Smooth muscle cell of the brain vasculature (primary cell): ENCODE measurements at places on chromosomes 6 and 20.
A peak's percentile ranks its signal among the peaks of the same experiment; 100 is the strongest.

DNA sequence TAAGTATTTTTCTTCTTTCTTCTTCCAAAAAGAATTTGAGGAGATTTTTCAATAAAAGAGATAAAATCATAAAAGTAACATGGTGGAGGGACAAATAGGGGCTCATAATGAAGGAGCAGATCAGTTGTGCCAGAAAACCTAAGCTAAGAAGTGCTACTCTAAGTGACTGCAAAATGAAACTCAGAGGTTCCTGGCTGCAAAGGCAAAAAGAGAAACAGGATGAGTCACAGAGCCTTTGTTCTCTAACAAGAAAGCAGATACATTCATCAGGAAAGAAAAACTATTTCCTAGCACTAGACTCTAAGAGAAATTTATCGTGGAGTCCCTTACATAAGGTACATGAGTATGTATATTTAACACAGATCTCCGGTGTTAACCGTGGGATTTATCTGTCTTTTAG, 49.8 kb downstream of the TSHZ2 start:
- no peak for DNase-seq

- DNase-seq, result peak; percentile 55
Observed at GRCh38 chr20:47686545-47686944, 98.7 kb downstream of the SULF2 start.

DNA sequence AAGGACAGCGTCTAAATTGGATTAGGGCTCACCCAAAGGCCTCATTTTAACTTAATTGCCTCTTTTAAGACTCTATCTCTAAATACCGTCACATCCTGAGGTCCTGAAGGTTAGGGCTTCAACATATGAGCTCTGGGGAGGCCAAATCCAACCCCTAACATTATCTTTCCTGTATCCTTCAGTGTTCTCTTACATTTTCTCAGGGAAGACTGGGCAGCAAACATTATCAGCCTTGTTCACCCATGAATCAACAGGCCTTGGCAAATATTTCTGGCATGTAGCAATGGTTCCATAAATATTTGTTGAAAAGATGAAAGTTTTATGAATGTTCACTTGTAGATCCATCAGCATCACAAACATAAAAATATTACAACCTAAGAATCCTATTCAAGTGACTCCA, 24.6 kb upstream of the FOXF2 start:
- no peak for DNase-seq

DNA sequence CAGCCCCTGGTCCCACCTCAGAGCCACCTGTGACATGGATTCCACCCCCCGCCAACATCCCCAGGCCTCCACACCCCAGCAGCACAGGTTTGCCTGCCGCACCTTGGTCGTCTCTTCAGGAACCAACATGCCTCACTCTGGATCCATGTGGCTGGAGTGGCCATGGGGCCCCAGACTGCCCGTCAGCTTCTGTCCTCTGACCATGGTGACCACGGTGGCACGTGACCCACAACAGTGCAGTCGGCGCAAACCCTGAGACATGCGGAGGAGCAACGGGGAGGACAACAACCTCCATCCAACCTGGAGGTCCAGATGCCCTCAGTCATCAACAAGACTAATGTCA, 85.6 kb downstream of the ANKRD60 start:
- no peak for DNase-seq

DNA sequence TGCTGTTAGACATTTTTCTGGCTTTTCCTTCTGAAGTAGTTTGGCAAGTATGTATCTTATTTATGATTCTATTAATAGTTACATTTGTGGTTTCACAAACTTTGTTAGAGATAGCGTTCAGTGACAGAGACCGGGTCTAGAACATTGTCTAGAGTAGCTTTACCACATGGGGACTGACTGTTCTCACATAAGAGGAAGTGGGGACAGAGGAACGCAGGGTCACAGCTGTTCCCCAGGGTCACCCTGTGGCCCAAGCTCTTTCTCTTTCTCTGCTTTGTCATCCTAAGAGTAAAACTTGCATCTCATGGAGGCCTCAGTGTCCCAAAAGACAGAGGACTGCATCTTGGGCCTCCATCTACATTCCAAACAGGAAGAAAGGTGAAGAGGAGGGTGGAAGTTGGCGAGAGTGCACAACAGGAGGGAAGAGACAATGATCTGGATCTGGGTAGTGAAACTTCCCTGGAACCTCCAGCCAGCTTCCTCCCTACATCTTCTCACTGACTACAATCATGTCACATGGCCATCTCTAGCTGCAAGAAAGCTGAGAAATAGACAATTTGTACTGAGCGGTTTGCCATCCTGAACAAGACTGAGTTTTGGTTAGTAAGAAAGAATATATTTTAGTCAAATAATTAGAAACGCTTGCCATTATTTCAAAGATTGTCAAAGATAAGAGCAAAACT, 645.8 kb upstream of the ARID1B start:
- DNase-seq, result no peak

DNA sequence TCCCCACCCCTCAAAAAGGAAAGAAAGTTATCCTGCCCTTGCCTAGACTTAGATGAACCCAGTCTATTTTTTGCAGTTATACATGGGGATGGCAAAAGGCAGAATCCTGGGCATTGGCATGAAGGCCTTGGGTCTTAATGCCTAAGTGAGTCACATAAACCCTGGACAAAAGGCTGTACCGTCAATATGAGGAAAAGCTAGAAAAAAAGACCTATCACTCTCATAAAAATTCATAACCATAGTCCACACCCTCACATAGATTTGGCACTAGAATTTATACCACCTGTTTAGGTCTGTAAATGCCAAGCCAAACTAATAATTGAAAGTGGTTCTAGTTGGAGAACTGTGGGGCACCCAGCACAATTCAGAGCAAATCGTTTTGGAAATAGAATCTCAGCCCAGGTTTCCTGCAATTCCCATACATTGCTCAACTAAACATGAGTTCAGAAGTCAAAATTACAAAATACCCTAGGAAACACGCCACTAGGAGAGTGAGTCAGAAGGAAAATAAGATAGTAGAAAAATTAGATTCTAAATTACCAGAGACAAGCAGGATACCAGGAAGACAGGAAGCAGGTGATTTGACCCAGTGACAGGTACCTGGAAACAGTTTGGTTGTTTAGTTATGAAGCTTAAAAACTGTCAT, 70.4 kb upstream of the FUCA2 start:
- DNase-seq, result no peak

- DNase-seq, result no peak
Observed at GRCh38 chr20:51869002-51869401, 66.7 kb upstream of the SALL4 start.

DNA sequence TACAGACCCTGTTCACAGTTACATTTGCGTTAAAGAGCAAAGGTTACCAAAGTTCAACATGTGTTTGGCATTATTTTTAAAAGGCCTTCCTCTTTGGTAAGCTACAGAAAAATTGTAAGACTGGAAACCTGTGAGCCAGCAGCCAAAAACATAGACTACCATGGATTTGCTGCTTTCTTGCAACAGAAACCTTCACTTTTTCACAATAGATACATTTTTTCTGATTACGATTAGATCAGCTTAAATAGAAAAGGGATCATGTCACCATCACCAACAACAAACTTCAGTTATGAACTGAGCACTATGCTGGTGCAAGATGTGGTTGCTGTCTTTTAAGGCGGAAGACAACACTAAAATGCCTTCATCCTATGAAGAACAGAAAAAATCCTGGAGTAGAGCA, 112.3 kb upstream of the MARCKS start:
- no peak for DNase-seq

DNA sequence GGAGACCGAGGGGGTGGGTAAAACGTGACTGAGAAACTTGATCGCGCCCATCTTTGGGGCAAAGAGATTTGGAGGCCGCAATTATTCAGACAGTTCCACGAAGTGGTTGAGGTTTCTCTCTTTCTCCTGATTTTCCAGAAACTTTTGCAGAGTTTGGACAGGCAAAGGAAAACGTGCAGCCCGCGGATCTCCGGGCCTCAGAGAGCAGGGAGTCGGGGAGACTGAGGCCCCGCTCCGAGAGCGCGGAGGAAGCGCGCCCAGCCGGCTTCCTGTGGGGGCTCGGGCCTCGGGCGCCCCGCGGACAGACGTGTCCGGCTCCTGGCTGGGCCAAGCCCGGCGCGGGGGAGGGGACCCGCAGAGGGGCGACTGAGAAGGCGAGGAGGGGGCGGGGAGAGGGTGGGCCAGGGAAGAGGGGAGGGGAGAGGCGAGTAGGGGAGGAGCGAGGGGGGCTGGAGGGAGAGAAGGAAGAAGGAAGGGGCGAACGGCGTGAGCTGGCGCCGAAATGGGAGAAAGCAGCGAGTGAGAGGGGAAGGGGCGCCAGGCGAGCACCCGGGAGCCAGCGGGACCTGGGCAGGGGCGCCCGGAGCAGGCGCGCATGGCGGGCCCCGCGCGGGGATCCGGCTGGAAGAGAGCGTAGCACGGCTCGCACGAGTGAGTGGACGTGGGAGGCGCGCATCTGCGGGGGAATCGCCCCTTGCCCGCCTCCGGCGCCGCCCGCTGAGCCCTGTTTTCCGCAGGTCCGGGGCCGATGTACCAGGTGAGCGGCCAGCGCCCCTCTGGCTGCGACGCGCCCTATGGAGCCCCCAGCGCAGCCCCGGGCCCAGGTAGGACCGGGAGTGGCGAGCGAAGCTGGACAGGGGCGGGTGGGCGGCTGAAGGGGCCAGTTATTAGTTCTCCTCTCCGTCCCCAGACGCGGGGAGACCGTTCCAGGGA, at the start of gene MDFI:
TSS of gene MDFI (plus strand) at position 467 of the 933 bp plus-strand sequence. CDS start at position 749, 282 bp downstream.
- no peak for DNase-seq

DNA sequence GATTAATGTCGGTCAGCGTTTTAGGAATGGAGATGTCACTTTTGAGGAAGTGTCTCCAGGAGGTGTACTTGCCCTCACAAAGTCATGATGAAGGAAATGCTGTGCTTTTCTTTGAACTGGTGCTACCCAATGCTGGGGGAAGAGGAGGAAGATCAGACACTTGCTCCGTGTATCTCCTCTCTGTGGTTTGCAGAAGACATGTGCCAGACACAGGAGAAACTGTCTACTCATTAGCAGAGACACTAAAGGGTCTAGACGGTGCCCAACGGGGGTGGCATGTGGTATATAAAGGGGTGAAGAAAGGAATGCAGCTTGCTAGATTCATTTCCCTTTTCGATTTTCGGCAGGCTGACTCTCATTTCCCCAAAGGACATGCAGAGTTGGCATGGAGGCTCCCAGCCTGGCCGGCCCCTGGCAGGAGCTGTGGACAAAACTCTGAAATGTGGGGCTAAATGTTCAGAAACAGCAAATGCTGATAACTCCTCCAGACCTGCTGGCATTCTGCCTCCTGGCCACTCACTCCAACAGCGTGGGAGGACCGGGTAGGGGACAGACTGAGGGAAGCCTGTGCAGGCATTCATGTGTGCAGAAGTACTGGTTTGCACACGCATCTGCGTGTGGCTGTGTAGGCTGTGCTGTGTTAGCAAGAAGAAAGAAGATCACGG, 59.6 kb upstream of the QKI start:
- no peak for DNase-seq

DNA sequence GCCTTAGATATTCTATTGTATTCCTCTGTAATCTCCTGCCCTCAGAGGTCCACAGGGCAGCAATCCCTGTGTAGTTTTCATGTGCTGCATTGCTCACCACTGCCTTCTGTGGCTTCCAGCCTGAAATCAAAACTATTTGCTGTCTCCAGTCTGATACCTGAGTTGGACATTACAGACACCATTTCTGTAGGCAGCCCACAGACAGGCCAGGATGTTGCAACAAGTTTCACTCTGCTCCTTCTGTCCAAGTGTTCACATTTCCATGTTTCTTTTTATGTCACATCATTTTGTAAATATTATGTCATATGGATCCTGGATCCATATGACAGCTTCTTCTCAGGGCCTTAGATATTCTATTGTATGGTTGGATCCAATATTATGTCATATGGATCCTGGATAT, 21.7 kb downstream of the ECI2 start:
- no peak for DNase-seq

GRCh38 chr20:1918491-1919165, 23.4 kb downstream of the SIRPA start:
- no peak for DNase-seq

GRCh38 chr20:1323256-1323655, 5.7 kb downstream of the SDCBP2 start:
- no peak for DNase-seq
